ENCODE measurements at places on chromosomes 4 and X. TPM values are rescaled to one million over a fixed set of nuclear protein-coding genes. Genes with fewer than 3 reads are reported as not detected.

- no peak for DNase-seq
- peaks cover 12% of the 10 kb centered on the region for H3K4me1 ChIP-seq
Measured at GRCh38 chr4:125319311-125319710, 4.6 kb downstream of the FAT4 start.

Gene TSC22D3
- 23.1 TPM for total RNA-seq

DNA sequence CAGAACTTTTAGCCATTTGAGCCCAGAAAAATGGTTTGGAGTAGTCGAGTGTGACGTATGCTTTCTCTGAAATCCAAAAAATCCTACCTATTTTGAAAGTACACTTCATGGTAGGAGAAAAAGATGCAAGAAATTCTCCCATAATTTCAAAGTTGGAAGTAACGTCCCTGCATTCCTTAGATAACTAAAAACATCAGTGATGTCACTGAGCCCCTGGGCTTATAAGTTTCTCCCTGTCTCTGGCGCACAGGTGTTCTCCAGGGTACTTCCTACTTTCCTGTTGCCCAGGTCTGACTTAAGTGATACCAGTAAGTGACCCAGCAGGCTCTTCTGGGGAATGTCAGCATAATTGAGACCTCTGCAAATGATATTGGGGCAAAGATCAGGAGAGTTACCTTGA lies 90.5 kb upstream of the WDR1 start:
- H3K4me1 ChIP-seq = no peaks in the 10 kb centered on the region
- H3K4me3 ChIP-seq = no peak overlapping the region
- peaks cover 6% of the 10 kb centered on the region for H3K27me3 ChIP-seq

DNA sequence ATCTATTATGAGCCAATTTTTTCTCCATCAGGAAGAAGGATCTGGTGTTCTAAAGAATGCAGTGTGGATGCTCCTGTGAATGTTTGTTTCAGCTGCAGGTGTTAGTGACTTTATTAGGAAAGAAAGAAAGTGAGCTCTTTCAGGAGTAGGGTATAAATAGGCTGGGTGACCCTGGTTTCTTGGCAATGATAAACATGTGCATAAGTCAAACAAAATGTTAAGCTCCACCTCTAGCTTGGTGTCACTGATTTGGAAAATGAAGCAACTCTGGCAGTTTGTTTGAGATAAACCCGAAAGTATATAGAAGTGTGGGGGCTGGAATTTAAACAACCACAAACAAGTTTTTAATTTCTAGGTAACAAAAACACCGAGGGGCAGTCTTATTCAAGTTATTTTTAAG lies 152.3 kb downstream of the COL4A6 start:
- H3K36me3 ChIP-seq = no peaks in the 10 kb centered on the region
- H3K27me3 ChIP-seq = no peaks in the 10 kb centered on the region
- H3K4me1 ChIP-seq = no peaks in the 10 kb centered on the region
- DNase-seq = no peak
- no peak overlapping the region for H3K4me3 ChIP-seq
- no peak overlapping the region for H3K27ac ChIP-seq

- no peak overlapping the region for H3K27ac ChIP-seq
- no peak for DNase-seq
- no peaks in the 10 kb centered on the region for H3K36me3 ChIP-seq
- no peaks in the 10 kb centered on the region for H3K27me3 ChIP-seq
- H3K4me3 ChIP-seq = no peak overlapping the region
- H3K4me1 ChIP-seq = no peaks in the 10 kb centered on the region
Measured at GRCh38 chr4:126583509-126583908, 1049.2 kb upstream of the INTU start.

DNA sequence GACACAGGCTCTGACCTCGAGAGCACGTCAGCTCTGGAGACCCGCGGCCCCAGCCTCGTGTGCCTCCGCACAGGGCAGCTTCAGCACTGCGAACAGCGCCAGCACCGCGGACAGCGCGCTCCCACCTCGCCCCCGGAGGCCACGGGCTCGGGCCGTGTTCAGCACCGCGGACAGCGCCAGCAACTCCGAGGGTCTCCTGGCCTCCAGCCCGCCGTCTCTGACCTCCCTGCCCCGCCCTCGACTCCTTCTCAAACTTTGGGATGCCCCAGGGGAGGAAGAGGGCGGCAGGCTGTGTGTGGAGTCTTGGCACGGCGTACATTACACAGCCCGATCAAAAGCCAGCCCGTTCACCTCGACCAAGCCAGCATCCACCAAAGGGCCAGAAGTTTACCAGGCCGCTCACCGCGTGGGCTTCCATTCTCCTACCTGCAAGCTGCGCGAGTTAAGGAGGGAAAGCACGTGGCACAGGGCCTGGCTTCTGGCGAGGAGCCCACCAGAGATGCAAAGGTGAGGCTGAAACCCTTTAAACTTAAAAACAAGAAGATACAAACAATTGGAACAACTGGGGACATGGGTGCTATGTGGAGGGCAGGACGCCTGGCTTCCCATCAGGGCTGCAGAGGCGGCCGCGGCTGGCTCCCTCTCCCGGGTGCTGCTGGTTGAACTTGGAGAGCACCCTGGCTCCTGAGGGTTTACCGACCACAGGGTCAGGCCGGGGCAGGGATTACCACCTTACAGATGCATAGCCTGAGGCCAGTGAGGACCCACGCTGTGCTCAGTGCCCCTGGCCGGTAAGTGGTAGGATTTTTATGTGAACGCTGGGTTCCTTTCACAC lies 4.5 kb upstream of the NKX1-1 start:
- no peak overlapping the region for H3K4me3 ChIP-seq
- no peaks in the 10 kb centered on the region for H3K4me1 ChIP-seq
- H3K36me3 ChIP-seq = peaks cover 6% of the 10 kb centered on the region
- peak; percentile 40 for DNase-seq
- H3K27me3 ChIP-seq = peaks cover 22% of the 10 kb centered on the region

DNA sequence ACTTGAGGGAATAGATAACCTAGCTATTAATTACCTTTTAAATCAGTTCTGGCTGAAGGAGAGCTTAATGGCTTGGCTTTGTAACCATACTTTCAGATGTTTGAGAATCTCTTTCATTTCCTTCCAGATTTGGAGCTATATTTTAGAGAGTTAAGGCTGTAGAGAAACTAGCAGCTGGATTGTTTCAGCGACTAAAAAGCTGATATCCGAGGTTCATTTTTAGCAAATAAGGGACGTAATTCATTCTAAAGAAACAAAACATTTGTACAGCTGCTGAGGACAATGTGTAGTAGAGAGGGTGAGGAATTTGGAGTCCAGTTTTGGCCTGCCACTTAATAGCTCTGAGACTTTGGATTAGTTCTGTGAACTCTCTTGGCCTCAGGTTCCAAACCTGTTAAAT lies 12.2 kb downstream of the OSTC start:
- peaks cover 78% of the 10 kb centered on the region for H3K36me3 ChIP-seq
- H3K4me1 ChIP-seq = peaks cover 2% of the 10 kb centered on the region
- H3K27me3 ChIP-seq = no peaks in the 10 kb centered on the region
- no peak overlapping the region for H3K4me3 ChIP-seq
- no peak for DNase-seq

GRCh38 chrX:110012818-110013485 lies 10.0 kb downstream of the TMEM164 start:
- H3K36me3 ChIP-seq = peaks cover 33% of the 10 kb centered on the region
- no peaks in the 10 kb centered on the region for H3K27me3 ChIP-seq
- no peak overlapping the region for H3K4me3 ChIP-seq
- peaks cover 5% of the 10 kb centered on the region for H3K4me1 ChIP-seq
- no peak overlapping the region for H3K27ac ChIP-seq

Gene CLCN4
- 0.16 TPM for total RNA-seq

Gene POLN
- total RNA-seq = 1.4 TPM

Gene LRRC66
- 0.11 TPM for total RNA-seq

DNA sequence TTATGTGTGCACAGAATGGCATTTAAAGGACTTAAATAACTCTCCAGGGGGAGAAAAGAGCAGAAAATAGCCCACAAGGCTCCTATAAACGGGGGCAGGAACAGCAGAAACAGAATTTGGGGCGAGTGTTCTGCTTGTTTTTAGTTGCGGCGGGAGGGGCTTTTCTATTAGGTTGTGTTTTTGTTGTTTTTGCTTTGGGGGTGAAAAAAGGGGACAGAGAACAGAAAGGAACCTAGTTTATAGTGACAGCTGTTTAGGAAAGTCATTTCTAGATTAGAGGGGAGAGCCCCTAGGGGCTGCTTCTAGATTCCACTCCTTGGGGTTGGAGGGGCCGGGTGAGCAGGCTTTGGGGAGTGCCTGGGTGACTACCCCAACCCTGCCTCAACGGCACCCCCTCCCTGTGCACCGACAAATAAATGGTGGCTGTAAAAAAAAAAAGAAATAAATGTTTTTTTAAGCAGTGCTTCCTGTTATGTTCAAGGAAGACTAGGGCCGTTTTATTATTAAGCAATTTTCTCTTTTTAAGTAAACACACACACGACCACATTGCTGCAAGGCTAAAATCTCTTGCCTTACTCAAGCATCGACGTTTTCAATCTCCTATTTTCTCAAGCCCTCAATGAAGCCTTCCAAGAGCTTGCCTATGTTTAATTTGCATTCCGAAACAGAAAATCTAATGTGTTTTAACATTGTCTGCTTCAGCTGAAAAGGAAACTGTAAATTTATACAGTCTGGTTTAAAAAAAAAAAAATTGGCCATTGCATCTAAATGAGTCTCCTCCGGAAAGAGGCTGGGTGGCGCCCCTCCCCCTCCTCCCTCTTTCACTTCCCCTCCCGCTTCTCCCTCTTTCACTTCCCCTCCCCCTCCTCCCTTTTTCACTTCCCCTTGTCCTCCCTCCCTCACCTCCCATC lies 123.3 kb upstream of the TBL1X start:
- H3K4me3 ChIP-seq = peak overlapping the region; percentile 58
- H3K27ac ChIP-seq = peak overlapping the region; percentile 90
- peak; percentile 49 for DNase-seq
- no peaks in the 10 kb centered on the region for H3K36me3 ChIP-seq
- peaks cover 34% of the 10 kb centered on the region for H3K4me1 ChIP-seq

Gene SEL1L3
- total RNA-seq = 44.0 TPM

GRCh38 chr4:69038582-69038981 lies 57.7 kb upstream of the UGT2B7 start:
- H3K36me3 ChIP-seq = no peaks in the 10 kb centered on the region
- H3K4me3 ChIP-seq = no peak overlapping the region
- no peaks in the 10 kb centered on the region for H3K4me1 ChIP-seq
- no peaks in the 10 kb centered on the region for H3K27me3 ChIP-seq
